ENCODE measurements at places on chromosomes 1 and 21.

GRCh38 chr1:92926873-92927272, 34.4 kb downstream of the DIPK1A start:
- no peak for DNase-seq

- no peak for DNase-seq
Observed at GRCh38 chr1:156848461-156849150, 10.3 kb downstream of the INSRR start.

GRCh38 chr1:59510249-59510648, 213.4 kb downstream of the FGGY start:
- DNase-seq, result no peak

DNA sequence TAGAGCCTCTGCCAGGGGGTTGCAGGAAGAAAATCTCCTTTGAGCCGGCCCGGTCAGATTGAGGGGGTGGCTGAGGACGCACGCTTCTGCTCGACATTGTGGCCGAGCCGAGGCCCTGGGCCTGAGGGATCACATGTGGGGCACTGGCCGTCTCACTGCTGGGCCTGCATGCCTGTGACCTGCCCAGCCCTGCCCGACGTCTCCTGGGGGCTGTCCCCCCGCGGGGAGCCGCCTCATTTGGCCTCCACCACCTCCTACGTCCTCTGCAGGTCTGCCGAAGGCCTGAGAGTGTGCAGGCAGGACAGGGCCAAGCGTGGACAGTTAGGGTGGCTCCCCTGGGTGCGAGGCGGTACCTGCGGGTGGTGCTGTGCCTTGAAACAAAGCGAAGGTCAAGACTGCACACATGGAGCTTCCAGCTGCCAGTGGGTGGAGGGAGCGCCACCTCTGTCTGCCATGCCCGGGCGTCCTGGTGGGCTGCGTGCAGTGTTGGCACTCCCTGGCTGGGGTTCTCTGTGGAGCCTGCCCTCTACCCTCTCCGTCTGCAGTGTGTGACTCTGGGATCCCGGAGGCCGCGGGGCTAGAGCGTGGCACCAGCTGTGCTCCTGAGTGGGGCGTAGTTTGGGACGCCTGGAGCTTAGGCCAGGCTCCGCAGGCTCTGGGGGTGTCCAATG, 51.7 kb downstream of the PCNT start:
- no peak for DNase-seq

DNA sequence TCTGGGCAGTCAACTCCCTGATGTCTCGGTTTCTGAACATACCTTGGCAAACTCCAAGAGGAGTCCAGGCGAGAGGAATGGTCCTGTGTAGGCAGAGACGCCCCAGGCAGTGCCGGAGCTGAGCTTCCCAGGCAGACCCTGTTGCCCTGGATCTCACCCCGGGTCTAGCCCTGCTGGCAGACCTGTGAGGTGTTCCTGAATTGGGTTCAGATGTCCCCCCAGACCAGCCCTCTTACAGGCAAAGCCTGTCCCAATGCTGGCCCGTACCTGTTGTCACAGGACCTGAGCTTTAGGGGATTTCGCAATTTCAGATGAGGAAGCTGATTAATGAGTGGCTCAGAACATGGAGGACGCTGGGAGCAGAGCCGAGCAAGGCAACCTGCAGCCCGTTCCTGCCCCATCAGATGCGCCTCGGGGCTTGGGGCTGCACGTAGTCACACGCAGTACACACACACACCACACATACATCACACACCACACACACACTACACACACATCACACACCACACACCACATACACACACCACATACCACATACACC, 38.5 kb upstream of the PDE9A start:
- no peak for DNase-seq

- no peak for DNase-seq
Observed at GRCh38 chr1:192950926-192951325, 108.2 kb downstream of the UCHL5 start.

Data from anterior cingulate cortex (tissue), 58 donors.